RWPE2 (cell line): ENCODE measurements at places on chromosomes 1 and 21.

- no peak for DNase-seq
Measured at GRCh38 chr1:248850536-248851251, 8.2 kb downstream of the ZNF692 start.

DNA sequence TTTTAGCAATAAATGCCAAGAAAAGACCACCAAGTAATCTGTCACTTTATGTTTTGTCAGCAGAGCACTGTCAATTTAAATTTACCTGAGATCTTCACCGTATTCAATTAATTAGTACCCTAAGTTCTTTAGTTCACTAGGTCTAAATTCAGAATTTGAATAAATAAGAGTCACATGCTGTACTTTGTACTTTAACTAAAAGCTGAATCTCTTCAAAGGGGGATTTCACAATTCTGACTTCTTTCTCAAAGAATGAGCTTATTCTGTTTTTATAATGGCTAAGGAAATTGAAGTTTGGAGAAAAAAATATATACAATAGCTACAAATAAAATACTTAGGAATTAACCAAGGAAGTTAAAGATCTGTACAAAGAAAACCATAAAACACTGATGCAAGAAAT is 2.1 kb upstream of the GNG5 start:
- DNase-seq: no peak

GRCh38 chr21:29195981-29196669 is 65.7 kb downstream of the MAP3K7CL start:
- peak; percentile 69 for DNase-seq

GRCh38 chr21:41437729-41438128 is 11.7 kb downstream of the MX1 start:
- DNase-seq: no peak

- DNase-seq: no peak
Measured at GRCh38 chr1:209072481-209072880, 511.0 kb upstream of the CAMK1G start.

GRCh38 chr1:75672528-75673393 is 51.7 kb upstream of the ACADM start:
- DNase-seq: no peak

GRCh38 chr21:37196847-37197246 is 70.3 kb downstream of the VPS26C start:
- DNase-seq: no peak

- no peak for DNase-seq
Measured at GRCh38 chr1:215637041-215637573, 70.0 kb downstream of the KCTD3 start.

- DNase-seq: no peak
Measured at GRCh38 chr1:101745551-101746270, 251.0 kb downstream of the OLFM3 start.

- no peak for DNase-seq
Measured at GRCh38 chr1:231882790-231883189, 256.2 kb downstream of the DISC1 start.

DNA sequence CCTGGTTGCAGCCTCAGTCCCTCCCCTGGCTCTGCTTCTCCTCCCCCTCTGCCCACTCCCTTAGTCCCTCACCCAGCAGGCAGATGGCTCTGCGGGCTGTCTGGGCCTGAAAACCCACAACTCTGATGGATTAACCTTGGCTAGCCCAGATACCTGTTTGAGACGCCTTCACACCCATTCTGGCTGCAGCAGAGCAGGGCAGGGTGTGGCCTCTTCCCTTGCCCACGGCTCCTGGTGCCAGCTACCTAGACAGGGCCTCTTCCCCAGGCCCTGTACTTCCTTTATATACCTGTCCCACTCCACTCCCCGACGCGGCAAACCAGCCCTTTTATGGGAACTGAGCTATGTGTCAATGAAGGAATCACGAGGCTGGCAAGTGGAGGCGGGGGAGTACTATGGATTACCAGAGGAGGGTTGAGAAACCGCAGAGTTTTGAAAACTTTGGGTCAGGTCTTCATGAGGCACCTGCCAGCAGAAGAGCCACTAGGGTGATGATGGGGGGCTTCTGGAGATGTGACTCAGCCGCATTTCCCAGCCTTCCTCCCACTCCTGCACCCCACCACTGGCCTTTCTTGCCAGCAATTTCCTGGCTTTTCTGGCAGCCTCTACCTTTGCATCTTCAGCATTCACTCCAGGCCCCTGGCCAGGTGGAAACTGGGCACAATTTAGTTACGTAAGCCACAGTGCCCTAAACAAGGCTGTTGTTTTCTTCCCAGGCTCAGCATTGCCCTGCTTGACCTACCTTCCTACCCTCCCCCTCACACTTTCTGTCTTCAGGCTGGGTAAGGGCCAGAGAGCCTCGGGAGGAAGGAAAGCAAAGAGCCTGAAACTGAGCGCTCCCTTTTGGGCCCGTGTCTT is at the start of gene CHI3L1:
Gene CHI3L1, minus strand, starts transcription at position 259 of the 858 bp plus-strand sequence. Its CDS starts 81 bp downstream, at position 178.
- DNase-seq: no peak

GRCh38 chr1:104795931-104796330 is 1046.2 kb downstream of the AMY1C start:
- no peak for DNase-seq

- DNase-seq: no peak
Measured at GRCh38 chr1:175941164-175941563, 197.8 kb upstream of the TNR start.

- DNase-seq: peak; percentile 23
Measured at GRCh38 chr1:53562291-53562980, 103.2 kb downstream of the DMRTB1 start.

DNA sequence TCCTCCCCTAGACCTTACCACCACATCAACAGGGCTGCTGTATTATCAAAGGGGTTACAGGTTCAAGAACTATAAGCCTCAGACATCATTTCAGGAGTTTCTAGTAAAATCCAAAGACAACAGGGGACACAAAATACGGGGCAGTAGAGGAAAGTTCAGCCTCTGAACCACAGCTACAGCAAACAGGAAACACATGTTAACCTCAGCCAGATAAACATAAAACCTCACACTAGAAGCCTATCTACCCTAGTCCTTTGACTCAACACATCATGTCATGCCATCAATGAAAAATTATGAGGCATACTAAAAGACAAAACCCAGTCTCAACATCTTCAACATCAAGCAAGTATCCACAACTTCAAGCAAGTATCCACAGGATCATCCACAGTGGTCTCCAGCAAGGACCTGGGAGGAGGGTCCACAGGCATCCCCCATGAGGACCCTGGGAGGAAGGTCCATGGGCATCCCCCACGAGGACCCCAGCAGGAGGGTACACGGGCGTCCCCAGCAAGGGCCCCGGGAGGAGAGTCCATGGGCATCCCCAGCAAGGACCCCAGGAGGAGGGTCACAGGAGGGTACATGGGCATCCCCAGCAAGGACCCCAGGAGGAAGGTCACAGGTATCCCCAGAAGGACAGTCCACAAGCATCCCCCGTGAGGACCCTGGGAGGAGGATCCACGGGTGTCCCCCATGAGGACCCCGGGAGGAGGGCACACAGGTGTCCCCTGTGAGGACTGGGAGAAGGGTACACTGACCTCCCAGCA is 440.0 kb downstream of the MATN1 start:
- no peak for DNase-seq

DNA sequence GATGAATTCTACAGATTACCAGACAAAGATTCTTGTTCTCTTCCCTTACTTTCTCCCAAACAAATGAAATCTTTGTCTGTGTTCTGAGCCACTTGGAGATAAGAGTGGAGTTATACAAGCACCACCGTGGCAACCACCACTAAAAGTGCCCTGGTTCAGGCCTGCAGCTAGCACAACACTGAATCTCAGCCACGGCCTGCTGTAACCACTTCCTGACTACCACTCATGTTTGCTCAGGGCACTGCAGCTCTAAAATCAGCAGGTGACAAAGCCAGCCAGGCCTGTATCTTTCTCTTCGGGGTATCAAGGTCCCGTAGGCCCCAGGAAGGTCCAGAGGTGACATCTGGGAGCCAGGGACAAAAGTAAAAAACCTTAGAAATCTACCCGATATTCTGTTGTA is 3.2 kb upstream of the OR2T6 start:
- DNase-seq: no peak

- no peak for DNase-seq
Measured at GRCh38 chr21:32312326-32312725, 13.7 kb downstream of the MRAP start.

DNA sequence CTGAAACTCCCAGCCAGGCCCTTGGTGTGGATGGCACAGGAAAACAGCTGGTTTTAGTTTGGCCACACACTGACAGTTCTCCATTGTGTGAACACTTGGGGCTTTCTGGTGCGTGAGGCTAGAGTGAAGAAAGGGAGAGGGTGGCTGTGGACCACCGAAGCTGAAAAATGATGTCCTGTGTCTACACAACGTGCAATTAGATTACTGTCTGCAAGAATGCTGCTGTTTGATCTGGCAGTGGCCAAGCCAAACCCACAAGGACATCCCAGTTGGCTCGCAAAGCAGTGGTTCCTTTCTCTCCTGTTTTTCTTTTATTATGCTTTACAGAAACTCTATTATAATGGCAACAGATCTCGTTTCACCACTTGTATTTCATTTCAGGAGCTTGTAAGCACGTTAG is 58.9 kb downstream of the ERG start:
- no peak for DNase-seq

DNA sequence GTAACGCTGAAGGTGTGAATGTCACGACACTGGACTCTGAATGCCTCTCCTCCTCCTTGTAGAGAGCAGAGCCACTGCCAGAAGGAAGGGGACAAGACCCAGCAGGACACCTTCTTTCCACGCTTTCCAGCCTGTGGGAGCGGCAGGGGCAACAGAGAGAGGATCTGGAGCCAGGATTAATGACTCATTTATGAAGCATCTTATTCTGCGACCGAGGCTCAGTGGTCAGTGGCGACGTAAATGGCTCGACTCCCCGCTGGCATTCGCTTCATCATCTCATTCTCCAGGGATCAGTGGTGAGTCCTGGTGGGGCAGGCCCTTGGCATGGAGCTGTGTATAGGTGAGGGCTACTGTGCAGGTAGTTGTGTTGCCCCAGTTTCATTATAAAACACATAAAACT is 4.6 kb downstream of the SLC37A1 start:
- DNase-seq: no peak

DNA sequence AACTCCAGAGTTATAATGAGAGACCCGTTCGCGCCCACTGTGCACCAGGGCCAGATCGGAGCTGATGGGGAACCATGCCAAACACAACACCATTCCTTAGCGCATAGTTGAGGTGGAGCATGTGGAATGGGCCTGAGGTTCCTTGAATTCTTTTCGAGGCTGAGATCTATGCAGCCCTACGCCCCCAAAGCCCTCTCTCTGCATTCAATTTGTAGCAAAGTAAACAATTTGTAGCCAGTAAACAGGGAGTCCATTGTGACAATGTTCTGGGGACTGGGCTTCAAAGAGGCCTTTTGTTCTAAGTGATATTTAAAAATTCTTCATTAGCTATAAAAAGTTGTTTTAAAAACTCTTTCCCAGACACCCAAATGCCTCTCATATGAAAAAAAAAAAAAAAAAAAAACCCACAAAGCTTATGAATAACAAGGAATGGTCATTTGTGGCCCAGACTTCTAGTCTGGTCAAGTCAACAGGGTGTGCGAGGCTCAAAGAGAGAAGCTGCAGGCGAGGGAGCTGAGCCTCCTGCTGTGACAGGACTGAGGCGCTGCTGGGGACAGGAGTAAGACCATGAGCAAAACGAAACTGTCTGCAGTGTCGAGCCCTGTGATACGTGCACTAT is 30.6 kb upstream of the KCNE2 start:
- DNase-seq: no peak

- DNase-seq: no peak
Measured at GRCh38 chr1:21857840-21858670, 46.0 kb downstream of the LDLRAD2 start.
